ENCODE measurements at places on chromosomes 5 and 9.

GRCh38 chr9:121886759-121887485 is 206.2 kb downstream of the TTLL11 start:
- no peaks in the 10 kb centered on the region for H3K4me1 ChIP-seq
- H3K4me3 ChIP-seq = no peak overlapping the region
- no peaks in the 10 kb centered on the region for H3K27me3 ChIP-seq
- peak; percentile 79 for DNase-seq
- H3K36me3 ChIP-seq = no peaks in the 10 kb centered on the region
- H3K27ac ChIP-seq = no peak overlapping the region

GRCh38 chr5:113909782-113910181 is 396.3 kb downstream of the YTHDC2 start:
- no peak overlapping the region for H3K27ac ChIP-seq
- no peak overlapping the region for H3K4me3 ChIP-seq

GRCh38 chr9:107856633-107857032 is 367.1 kb upstream of the KLF4 start:
- H3K27me3 ChIP-seq = no peaks in the 10 kb centered on the region
- H3K4me1 ChIP-seq = no peaks in the 10 kb centered on the region
- no peak overlapping the region for H3K4me3 ChIP-seq
- H3K36me3 ChIP-seq = no peaks in the 10 kb centered on the region
- DNase-seq = no peak

DNA sequence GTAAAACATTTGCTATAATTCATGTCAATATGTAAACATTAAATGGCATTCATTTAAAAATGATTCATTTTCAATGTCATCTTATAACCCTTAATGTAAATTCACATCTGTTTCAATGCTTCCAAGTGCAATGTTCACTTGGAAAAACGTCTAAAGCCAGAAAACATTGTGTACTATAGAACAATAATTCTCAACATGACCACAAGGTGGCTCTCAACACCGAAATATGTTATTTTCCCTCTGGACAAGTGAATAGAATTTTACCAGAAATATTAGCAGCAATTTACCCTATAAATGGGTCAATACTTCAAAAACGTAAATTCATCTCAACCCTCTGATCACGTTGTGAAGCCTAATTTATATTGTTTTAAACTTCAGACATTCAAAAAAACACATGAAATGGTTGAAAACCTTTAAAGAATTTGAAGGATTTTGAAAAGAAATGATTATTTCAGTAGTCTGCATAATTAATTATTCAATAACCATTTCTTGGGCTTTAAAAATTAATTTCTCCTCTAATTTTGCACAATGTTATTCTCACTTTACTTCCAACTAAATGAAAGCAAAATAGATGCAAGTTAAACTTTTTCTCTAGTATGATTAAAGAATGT is 11.0 kb downstream of the CDH10 start:
- H3K4me3 ChIP-seq = no peak overlapping the region
- no peak for DNase-seq
- no peak overlapping the region for H3K27ac ChIP-seq
- H3K4me1 ChIP-seq = no peaks in the 10 kb centered on the region

DNA sequence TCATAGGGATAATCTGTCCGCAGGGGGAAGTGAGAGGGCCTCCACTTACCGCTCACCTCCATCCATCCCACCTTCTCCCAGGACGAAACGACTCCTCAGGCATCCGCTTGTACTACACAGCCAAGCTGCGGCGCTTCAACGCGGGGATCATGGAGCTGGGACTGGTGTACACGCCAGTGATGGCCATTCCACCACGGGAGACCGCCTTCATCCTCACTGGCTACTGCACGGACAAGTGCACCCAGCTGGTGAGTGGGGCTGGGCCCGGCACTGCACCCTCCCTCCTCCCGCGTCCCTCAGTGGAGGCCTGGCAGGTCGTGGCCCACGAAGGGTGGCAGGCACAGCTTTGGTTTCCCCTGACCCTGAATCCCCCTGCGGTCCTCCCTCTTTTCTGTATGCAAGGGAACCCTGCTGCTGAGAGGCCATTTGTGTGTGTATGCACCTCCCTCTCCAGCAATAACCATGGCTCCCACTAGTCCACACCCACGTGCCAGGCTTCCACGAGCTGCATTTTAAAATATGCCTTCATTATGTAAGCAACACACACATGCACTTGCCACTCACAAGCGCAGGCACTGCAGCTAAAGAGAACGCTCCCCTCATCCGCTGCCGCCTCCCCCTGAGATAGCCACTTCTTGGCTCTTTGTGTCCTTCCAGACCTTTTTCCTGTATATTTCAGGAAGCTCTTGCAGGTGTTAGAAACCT is 11.8 kb downstream of the DBH start:
- no peaks in the 10 kb centered on the region for H3K36me3 ChIP-seq
- H3K4me1 ChIP-seq = no peaks in the 10 kb centered on the region
- peaks cover 7% of the 10 kb centered on the region for H3K27me3 ChIP-seq
- DNase-seq = no peak
- no peak overlapping the region for H3K27ac ChIP-seq

DNA sequence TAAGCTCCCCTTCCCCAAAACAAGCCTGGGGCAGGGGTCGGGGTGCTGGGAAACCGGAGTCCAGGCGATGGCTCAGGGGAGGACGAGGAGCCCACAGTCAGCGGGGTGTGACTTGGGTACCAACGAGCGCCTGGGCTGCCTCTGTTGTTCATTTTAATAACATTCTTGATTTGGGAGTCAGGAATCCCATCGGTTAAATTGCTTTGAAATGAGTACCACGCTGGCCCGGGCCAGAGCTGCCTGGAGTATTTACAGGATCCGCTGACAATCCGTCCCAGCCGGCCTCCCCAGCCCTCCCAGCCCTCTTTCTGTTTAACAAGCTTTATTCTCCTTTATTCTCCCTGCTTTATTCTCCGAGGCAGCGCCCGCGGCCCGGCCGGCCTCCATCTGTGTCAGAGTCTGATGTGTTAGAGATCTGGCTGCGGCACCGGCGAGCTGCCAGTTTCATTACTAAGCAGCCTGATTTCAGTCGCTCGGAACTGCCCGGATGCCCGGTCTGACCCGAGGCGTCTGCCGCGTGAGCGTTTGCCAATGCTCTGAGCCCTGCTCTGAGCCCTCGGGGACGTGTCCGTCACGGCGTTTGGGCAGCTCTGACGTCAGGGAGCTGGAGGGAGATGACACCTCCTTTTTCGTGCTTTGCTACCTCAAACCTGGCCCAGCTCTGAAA is 16.5 kb upstream of the QRFP start:
- no peak overlapping the region for H3K27ac ChIP-seq
- H3K4me1 ChIP-seq = no peaks in the 10 kb centered on the region
- no peaks in the 10 kb centered on the region for H3K36me3 ChIP-seq
- no peak for DNase-seq

GRCh38 chr5:151805414-151806223 is 33.9 kb downstream of the G3BP1 start:
- no peak for DNase-seq
- no peaks in the 10 kb centered on the region for H3K4me1 ChIP-seq
- no peak overlapping the region for H3K4me3 ChIP-seq
- no peak overlapping the region for H3K27ac ChIP-seq
- no peaks in the 10 kb centered on the region for H3K27me3 ChIP-seq
- peaks cover 10% of the 10 kb centered on the region for H3K36me3 ChIP-seq

All from prostate gland (tissue), 2 donors.